ENCODE measurements at places on chromosomes 6 and 20. TPM values are rescaled to one million over a fixed set of nuclear protein-coding genes. Genes with fewer than 3 reads are reported as not detected.

ZBTB46 gene
- 0.25 TPM for total RNA-seq

NSFL1C gene
- 66.9 TPM for total RNA-seq

TPBG gene
- total RNA-seq, result 0.11 TPM

SPO11 gene
- total RNA-seq, result not detected

NTSR1 gene
- 0.37 TPM for total RNA-seq

MRAP2 gene
- total RNA-seq, result not detected

ARG1 gene
- total RNA-seq, result not detected

CAPN11 gene
- not detected for total RNA-seq

KCNQ2 gene
- total RNA-seq, result 0.19 TPM

SIRPD gene
- 0.30 TPM for total RNA-seq

ERVFRD-1 gene
- total RNA-seq, result not detected

BTNL2 gene
- not detected for total RNA-seq

WFDC5 gene
- not detected for total RNA-seq

RPS6KA2 gene
- 5.7 TPM for total RNA-seq

WFDC12 gene
- total RNA-seq, result not detected

ULBP3 gene
- 0.94 TPM for total RNA-seq
